ENCODE measurements at places on chromosomes 1 and 21.

- no peak for DNase-seq
These were observed 38.9 kb upstream of the PRRC2C start for GRCh38 chr1:171446386-171446785.

DNA sequence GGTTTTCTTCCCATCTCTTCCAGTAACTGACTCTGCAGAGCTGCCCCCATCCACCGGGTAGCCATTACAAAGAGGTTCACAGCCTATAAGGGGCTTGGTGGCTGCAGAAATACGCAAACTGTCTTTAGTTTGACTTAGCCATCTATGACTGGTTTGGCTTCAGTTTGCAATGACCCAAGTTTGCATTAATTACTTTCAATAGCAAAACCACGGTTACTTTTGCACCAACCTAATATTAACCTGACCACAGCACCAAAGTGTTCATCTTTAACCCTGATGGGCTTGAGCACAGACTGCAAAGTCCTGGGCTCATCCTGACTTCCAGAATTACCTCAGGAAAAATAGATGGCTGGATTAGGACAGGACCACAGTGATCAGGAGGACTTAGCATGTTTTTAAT lies 2.2 kb upstream of the HAO2 start:
- DNase-seq, result no peak

DNA sequence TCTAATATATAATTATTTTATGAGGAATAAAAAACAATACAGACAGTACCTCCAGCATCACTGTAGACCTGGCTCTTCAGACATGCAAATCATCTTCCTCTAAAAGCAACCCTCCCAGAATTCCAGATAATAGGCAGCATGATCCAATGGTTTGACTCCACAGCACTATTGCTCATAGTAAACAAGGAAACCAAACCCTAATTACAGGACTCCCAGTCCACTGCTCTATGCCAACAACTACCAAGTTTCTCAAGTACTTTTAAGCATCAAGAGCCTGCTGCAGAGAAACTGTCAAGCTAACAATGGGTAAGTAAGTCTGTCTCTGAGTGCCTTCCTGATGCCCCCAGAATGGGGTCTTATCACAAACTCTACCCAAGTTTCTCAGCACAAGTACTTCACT lies 57.2 kb downstream of the EYA3 start:
- DNase-seq, result no peak

- no peak for DNase-seq
These were observed 130.0 kb upstream of the ZNHIT6 start for GRCh38 chr1:85838238-85838637.

- DNase-seq, result no peak
These were observed 10.8 kb downstream of the PALMD start for GRCh38 chr1:99656701-99657100.

DNA sequence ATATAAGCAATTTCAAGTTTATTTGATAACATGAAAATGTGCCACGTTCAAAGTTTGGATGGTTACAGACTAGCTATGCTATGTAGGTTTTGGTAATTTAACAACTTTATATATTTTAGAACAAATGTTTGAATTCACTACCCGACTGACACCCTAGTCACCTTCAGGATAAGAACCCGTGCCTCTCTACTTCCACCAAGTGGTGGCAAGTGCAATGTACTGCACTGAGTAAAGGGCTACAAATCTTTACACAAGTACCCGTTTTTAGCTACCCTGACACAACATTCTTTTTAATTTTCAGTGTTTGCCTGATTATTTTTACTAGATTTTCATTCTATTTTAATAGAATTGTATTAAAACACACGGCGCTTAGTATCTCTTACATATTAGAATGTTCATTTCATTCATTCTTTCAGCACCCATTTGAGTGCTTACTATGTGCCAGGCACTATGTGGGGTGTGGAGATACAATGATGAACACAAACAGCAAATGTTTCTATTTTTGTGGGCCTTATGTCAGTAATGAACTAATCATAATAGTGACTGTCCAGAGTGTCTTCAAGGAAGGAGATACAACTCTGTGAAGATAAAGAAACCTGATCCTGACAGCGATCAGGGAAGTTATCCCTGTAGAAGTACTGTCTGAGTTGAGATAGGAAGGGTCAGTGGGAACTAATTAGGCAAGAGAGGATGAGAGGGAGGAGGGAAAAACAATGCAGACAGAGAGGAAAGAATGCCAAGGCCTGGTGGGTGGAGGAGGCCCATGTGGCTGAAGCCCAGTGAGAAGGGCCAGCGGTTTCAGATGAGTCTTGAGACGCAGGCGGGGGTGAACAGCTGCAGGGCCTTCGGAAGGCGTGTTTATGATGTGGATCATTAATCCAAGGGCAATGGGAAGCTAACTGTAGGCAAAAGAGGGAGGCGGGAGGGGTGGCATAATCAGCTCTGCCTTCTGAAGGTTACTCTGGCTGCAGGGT lies 3.8 kb downstream of the LCA5L start:
- DNase-seq, result no peak

DNA sequence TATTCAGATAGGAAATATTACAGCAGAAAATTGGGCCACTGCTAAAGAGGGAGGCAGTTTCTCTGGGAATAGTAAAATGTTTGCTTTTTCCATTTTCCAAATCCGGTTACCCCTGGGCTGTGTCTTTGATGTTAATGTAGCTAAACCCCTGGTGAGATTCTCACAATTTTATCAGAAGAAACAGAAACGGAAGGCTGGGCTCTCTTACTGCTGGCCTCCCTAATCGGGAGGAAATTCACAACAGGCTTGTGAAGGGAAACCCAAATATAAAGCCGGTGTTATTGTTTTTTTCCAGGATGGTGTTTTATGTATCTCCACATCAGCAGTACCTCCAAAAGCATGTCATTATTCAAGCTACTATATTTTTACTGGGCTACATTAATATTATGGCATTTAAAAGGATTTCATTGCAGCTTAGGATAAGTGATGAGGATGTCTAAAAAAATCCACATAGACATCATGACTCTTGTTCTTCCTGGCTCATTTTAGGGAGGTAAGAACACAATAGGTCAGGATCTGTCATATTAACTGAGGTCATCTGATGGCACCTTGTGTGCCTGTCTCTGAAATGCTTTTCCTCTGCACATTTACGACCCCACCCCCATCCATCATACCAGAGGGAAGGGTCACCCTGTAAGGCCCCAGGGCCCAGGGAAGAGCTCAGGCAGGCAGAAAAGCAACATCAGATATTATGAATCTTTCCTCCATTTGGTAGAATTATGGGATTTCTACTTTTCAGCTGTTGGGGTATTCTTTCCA lies 158.7 kb downstream of the DSCAM start:
- no peak for DNase-seq

- DNase-seq, result no peak
These were observed 141.9 kb upstream of the MAP1LC3C start for GRCh38 chr1:242140836-242141235.

DNA sequence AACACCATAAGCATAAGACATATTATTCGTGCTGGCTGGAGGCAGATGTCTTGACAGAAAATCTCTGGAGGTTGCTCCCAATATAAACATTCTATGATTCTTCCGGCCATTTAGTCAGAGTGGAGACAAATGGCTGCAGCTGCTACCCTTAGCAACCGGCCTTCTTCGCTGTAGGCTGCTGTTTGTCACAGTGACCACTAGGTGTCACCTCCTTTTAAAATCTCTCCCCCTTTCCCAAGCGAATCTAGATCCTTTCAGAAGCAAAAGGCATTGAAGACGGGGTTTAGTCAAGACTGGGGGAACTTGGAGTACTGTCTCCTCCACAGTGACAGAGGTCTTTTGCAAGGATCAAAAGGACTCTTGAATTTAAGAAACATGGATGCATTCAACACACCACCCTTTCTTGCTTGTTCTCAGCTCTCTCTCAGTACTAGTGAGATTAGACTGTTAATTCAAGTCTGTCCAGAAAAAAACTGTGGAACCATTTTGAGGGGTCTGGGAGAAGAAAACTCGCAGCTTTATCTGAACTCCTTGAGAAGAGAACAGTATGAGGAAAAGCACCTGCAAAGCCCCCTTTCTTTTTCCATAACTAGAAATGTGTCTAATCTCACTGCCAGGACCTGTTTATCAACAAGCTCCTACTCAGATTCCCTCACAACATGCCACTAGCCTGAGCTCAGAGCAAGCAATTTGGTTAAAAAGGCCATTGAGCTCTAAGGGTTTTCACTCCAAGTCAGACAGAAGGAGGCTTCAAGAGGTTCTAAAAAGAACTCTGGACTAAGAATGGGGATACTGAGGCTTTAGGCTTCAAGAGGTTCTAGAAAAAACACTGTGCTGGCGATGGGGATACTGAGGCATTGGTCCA lies 408.3 kb upstream of the PLXNA2 start:
- peak; percentile 0 for DNase-seq

DNA sequence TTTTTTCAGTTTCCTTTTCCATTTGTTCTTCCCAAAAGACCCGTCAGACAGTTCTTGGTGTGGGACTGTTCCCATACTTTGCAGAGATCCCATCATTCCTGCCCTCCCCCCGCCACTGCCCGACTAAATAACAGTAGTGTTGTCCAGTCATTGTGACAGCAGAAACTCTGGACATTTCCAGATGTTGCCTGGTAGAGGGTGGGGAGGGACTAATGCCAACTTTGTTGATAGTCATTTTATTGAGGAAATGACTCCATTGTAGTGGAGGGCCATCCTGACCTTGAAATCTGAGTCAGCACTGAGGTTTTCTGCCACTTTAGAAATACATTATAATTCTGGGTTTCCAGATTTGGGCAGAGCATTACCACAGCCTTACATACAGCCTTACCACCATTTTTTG lies 85.4 kb downstream of the CEP350 start:
- no peak for DNase-seq

DNA sequence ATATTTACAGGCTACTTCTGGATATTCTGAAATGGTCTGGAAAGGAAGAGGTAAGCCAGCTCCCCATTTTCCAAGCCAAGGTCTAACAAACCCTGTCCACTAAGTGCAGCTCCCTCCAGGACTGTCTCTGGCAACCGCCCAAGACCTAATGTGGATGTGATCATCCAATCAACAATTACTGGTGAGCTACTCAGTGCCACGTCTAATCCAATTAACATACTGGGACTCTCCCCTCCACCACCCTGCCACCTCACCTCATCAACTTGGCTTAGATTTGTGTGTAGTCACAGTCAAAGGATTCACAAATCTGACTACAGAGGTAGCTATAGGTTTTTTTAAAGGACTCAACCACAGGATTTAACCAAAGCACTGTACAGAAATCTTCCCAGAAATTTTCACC lies 25.4 kb upstream of the S100A7 start:
- DNase-seq, result no peak

GRCh38 chr1:151482017-151482416 lies 22.7 kb upstream of the POGZ start:
- DNase-seq, result no peak

DNA sequence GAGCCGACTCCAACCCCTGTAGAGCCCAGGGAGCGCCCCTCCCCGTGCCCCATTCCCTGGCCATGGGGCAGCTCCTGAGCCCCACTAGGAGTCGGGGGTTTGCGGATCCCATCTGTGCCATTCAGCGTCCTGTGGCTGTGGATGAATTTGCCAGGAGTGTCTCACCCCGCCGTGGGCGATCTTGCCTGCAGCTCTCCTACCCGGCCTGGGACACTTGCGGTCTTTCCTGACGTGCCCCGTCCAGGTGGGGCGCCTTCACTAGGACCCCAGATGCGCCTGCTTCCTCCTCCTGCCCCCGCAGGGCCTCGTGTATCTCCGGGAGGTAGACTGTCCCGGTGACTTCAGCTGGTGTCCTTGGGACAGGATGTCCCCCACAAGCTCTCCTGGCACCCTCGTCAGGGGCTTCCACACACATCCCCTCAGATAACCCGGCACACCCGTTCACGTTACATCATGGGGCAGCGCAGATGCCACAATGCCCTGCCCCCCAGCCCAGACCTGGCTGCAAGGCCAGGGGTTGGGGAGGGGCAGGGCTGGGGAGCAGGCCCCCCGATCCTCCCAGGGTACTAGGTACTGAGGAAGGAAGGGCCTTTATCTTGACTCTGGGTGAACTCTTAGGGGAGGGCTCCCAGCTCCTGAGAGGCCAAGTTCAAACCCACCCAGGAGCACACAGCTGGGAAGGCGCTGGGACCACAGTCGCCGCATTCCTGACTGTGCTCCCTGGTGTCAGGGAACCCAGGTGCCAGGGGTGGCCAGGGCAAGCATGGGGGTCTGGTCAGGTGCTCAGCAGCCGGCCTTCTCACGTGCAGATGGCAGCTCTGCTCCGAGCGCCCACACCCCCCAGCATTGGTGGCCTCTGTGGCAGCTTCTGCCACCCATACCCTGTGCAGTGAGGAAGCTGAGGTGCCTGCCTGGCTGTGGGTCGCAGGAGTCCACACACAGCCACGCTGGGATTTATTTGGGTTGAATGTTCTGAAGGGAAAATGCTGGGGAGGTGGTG lies 53.4 kb upstream of the COL6A1 start:
- no peak for DNase-seq

DNA sequence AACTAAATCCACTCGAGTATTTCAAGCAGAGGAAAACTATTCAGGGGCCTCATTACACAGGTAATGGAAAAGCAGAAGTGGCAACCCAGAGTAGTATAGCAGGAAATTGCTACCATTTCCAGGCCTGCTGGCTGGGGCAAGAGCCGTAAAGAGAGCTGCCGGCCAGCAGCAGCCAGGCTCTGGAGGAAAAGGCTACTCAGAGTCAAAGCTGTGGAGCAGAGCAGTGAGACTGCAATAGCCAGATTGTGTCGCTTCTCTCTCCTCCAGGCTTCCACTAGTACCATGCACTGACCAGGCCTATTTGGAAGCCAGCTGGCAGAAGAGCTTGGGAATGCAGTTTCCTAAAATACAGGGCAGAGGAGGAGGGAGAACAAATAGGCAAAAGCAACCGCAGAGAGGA lies 155.5 kb downstream of the OMA1 start:
- no peak for DNase-seq

DNA sequence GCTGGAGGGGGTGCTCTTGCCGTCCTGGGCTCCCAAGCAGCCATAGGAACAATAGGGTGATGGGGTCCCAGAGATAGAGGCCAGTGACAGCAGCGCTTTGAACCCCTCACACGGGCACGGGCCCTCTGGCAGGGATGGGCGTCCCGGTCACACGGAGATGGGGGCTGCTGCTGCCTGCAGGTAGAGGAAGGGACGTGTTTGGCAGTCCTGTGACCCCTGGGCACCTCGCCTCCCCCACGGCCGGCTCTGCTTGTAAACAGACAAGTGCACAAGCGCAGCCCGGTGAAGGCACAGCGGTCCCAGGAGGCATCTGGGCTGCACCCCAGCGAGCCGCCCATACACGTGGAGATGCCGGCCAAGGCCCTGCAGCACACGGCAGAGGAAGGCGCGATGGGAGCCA lies 36.5 kb upstream of the PDE9A start:
- no peak for DNase-seq
